ENCODE measurements at places on chromosomes 6 and 20. TPM values are rescaled to one million over a fixed set of nuclear protein-coding genes. Genes with fewer than 3 reads are reported as not detected.

GRCh38 chr6:150004101-150004782, 21.1 kb downstream of the RAET1L start:
- no peak overlapping the region for H3K27ac ChIP-seq
- peak overlapping the region; percentile 82 for H3K4me3 ChIP-seq
- H3K4me1 ChIP-seq: peaks cover 10% of the 10 kb centered on the region
- no peak for DNase-seq
- H3K27me3 ChIP-seq: peaks cover 18% of the 10 kb centered on the region
- H3K36me3 ChIP-seq: peaks cover 3% of the 10 kb centered on the region

The METTL24 gene
- not detected for total RNA-seq

The RAMACL gene
- total RNA-seq: 2.4 TPM

- H3K27ac ChIP-seq: no peak overlapping the region
- H3K4me3 ChIP-seq: no peak overlapping the region
- peaks cover 5% of the 10 kb centered on the region for H3K4me1 ChIP-seq
- no peaks in the 10 kb centered on the region for H3K36me3 ChIP-seq
Measured at GRCh38 chr6:24547243-24547642, 52.5 kb downstream of the ALDH5A1 start.

DNA sequence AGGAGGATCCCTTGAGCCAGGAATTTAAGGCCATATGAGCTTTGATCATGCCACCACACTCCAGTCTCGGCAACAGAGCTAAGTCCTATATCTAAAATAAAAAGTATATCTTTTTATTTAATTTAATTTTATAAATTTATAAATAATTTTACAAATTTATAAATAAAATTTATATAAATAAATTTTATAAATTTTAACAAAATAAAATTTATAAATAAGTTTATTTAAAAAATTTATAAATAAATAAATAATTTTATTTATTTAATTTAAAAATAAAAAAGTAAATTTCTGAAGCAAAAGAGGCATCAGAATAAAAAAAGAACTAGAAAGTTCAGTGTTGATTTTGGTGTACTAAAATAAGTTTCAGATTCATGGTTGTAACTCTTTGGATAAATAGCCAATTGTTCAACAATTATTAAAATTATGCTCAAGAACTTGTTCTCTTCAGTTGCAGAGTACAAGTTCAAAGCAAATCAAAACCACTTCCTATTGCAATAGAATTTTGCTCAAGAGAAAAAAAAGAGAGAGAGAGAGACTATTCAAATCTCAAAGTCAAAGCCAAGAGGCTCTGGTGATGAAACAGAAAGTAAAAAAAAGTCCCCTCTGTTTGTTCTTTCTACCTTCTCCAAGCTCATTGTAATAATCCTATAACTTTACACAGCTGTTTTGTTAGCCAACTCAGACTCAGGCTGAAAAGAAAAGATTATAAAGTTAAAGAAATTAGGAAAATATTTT, 547.5 kb upstream of the ADGRB3 start:
- no peak overlapping the region for H3K27ac ChIP-seq
- no peak overlapping the region for H3K4me3 ChIP-seq
- DNase-seq: no peak
- peaks cover 6% of the 10 kb centered on the region for H3K27me3 ChIP-seq
- H3K36me3 ChIP-seq: no peaks in the 10 kb centered on the region

DNA sequence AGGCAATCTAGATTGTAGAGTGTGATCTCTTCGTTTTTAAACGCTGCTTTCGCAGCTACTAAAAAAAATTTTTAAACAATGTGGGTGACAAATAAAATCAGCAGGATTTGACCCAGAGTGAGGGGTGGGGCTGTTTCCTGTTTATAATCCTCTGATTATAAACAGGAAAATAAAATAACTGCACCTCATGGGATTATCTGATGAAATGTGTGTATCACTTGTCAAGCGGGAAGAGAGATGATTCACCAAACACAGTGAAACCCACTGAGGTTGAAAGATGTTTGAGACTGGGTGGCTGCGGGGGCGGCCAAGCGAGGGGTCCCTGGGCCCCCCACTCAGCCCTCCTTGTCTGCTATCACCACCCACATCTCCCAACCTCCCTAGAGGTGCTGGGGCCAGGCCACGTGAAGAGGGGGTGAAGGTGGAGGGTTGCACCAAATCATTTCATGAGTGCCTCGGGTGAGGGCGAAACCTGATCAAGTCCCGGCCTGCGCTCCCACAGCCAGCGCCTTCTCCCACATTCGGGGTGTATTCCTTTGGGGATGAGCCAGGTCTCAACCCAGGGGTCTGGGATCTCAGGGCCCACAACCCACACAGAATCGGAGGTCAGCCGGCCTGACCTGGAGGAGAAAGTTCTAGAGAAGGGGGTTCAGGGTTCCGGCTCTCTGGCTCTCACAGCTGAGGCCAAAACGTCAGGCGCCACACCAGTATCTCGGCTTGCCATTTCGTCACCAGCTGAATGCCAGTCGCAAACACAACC, 212.5 kb downstream of the BMP7 start:
- H3K27ac ChIP-seq: no peak overlapping the region
- H3K4me1 ChIP-seq: peaks cover 5% of the 10 kb centered on the region
- no peak overlapping the region for H3K4me3 ChIP-seq
- H3K27me3 ChIP-seq: no peaks in the 10 kb centered on the region

GRCh38 chr6:104326173-104327001, 533.3 kb downstream of the HACE1 start:
- no peak overlapping the region for H3K4me3 ChIP-seq
- H3K27ac ChIP-seq: no peak overlapping the region
- DNase-seq: no peak

Data from chondrocyte (in vitro differentiated cells).